Activated CD8-positive, alpha-beta memory T cell treated with anti-CD3 and anti-CD28 coated beads for 4 hours (primary cell): ENCODE measurements at places on chromosomes 7 and 10.

- no peak for DNase-seq
Measured at GRCh38 chr10:31873724-31874123, 54.9 kb downstream of the ARHGAP12 start.

DNA sequence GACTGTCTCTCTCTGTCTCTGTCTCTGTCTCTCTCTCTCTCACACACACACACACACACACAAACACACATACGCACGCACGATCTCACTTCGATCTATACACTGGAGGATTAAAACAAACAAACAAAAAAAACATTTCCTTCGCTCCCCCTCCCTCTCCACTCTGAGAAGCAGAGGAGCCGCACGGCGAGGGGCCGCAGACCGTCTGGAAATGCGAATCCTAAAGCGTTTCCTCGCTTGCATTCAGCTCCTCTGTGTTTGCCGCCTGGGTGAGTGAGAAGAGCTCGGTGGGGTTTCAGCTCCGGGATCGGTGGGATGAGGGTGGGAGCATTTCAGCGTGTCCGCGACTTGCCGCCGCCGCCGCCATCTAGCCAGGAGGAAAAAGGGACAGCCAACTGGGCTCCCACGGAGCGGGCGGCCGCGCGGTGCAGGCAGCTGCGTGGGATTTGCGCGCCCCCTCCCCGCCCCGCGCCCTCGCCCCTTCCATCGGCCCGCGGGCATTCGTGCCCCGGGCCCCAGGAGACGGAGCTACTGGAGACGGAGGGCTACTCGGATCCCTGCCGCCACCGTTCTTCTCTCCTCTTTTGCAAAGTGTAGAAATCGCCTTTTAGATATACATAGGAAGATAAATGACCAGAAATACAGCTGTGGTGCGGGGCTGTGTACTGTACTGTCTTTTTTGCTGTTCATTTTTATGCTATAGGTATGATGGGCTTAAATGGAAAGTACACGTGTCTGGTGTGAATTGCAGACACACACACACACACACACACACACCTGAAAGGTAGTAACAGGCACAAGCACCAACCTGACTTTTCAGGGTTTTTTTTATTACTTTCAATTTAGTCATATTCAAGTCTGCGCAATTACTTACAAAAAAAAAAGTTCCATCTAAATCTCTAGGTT lies 581 bp downstream of the PTPRZ1 start:
- DNase-seq: no peak

DNA sequence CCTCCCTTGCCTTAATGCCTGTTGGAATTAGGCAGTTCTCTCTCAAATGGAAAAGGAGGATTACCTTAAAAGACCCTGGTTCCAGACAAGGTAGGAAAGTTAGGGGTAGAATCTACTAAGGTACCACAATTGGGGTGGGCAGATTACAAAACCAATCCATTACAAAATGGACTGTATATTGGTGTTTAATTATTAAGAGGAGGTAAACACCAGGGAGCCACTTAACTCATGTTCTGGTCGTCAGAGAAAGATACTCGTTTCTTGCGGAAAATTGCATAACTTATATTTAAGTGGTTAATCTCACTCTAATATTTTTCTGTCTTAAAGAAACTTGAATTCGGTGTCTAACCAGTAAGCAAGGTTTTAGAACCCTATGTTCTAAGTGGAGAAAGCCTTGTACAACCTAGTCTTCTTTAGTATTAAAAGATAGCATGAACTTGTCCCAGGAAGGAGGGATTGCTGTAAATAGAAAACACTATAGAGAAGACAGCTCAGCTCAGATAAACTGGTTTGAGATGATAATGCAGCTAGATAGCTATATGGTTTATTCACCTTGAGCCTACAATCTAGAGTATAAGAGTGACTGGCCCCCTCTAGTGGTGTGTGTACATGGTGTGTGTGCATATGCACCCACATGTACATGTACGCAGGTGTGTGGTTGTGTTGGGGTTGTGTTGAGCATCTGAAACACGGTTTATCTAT lies 58.0 kb upstream of the STRIP2 start:
- no peak for DNase-seq

DNA sequence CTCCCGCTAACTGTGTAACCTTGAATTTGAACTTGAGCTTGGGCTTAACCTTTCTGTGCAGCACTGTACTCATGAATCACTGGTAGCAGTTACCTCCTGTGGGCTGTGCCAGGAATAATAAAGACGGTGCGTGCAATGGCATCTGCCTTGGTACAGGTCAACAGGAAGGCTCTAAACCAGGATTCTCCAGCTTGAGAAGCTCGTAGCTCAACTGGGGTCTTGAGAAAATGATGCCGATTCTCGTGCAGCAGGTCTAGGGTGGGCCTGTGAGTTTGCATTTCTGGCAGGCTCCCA lies 112.5 kb upstream of the ANLN start:
- no peak for DNase-seq

- DNase-seq: no peak
Measured at GRCh38 chr10:24513155-24513554, 210.5 kb downstream of the ARHGAP21 start.

GRCh38 chr7:77580762-77581350 lies 43.8 kb downstream of the PTPN12 start:
- DNase-seq: no peak

- no peak for DNase-seq
Measured at GRCh38 chr7:11846361-11846955, 14.5 kb upstream of the THSD7A start.

- no peak for DNase-seq
Measured at GRCh38 chr7:33702514-33703054, 202.8 kb upstream of the BMPER start.

DNA sequence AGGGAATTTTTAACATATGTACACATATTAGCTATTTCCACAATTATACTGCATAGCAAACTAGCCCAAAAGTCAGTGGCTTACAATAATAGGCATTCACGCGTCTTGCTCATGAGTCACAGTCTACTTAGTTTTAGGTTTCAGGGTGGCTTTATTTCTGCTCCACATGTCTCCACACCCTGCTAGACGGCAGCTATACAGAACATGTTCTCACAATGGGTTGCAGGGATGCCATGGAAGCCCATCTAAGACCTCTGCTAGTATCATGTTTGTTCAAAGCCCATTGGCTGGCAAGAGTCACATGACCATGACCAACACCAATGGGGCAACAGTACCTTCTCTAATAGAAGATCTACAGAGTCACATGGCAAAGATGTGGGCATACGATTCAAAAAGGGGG lies 96.3 kb upstream of the NEBL start:
- no peak for DNase-seq

DNA sequence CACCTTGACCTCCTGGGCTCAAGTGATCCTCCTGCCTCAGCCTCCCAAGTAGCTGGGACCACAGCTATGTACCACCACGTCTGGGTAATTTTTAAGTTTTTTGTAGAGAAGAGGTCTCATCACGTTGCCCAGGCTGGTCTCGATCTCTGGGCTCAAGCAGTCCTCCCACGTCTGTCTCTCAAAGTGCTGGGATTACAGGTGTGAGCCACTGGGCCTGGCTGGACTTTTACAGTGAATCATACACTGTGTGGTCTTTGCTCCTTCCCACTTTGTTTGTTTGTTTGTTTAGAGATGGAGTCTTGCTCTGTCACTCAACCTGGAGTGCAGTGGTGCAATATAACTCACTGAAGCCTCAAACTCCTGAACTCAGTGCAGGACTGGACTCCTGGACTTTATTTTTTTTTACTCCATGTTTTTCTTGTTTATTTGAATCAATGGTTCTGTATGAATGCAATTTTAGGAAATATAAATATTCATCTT lies 12.5 kb downstream of the PPIA start:
- DNase-seq: no peak

- no peak for DNase-seq
Measured at GRCh38 chr10:96267234-96267705, 4.1 kb downstream of the BLNK start.

- DNase-seq: no peak
Measured at GRCh38 chr10:26854524-26854923, 6.2 kb downstream of the ABI1 start.

DNA sequence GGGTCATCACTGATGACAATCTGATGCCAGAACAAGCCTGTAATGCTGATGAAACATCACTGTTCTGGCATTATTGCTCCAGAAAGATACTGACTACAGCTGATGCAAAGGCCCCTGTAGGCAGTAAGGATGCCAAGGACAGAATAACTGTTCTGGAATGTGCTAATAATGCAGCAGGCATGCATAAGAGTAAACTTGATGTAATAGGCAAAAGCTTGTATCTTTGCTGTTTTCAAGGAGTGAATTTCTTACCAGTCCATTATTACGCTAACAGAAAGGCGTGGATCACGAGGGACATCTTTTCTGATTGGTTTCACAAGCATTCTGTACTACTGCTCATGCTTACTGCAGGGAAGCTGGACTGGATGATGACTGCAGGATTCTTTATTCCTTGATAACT lies 18.7 kb downstream of the LCOR start:
- no peak for DNase-seq

DNA sequence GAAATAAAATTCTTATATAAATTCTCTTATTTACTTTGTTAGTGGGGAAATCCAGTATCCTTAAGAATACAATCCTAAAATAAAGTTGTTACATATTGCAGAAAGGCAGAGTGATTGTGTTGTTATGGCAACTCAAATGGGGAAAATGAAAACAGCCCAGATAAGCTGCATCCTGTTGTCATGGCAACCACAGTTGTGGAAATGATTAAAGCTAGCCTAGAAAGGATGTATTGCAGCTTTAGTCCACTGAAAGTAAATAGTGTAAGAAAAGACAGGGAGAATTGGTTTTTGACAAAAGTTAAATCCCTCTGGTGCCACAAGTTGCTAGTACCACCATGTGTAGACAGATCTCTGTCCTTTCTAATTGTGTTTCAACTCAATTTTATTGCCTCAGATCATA lies 43.2 kb downstream of the BTRC start:
- DNase-seq: no peak

DNA sequence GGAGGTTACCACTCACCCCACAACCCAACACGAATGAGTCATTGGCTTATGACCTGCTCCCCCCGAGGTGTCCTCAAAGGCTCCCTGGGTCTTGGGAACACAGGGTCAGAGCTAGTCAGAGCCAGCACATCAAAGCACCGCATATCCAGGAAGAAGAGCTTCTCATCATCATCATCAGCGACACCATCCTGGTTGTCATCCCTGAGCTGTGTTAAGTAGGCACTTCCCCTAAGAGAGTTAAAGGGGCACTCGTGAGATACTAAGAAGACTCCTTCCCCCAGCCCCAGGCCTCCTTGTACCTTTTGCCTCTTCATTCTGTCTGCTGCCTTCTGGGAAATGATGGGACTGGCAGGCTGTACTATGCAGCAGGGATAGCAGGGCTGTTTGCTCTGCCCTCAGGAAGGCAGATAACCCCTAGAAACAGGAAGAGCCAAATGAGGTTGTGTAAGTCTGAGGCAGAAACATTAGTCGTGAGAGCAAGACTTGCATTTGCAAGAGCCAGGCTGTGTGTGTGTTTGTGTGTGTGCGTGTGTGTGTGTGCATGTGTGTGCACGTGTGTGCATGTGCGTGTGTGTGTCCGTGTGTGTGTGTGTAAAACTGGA lies 11.1 kb upstream of the CPA1 start:
- DNase-seq: no peak

GRCh38 chr10:52215745-52216361 lies 98.2 kb upstream of the DKK1 start:
- peak; percentile 2 for DNase-seq

- no peak for DNase-seq
Measured at GRCh38 chr10:129507216-129507889, 40.3 kb downstream of the MGMT start.

DNA sequence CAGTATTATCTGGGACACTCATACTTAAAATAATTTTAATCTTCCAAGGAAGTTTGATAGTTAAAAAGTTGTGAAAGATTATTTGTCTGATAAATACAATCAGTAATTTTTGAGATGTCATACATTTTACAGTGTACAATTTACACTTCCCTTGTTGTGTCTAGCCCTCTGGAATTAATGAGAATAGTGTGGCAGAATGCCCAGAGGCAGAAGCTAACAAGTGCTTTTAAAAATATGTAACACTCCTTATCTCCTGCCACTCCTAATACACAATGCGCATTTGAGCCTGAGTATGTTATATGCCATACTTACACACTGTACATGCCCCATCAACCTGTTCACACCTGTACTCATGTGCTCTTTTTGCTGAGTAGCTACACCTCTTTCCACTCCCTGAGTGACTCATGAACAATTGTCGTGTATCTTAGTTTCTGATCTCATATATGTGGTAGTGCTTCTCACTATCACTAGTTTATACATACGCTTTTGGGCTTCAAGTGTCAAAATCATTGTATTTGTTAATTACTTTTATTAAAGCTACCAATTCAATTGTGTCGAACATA lies 106.9 kb upstream of the GNAI1 start:
- DNase-seq: no peak

DNA sequence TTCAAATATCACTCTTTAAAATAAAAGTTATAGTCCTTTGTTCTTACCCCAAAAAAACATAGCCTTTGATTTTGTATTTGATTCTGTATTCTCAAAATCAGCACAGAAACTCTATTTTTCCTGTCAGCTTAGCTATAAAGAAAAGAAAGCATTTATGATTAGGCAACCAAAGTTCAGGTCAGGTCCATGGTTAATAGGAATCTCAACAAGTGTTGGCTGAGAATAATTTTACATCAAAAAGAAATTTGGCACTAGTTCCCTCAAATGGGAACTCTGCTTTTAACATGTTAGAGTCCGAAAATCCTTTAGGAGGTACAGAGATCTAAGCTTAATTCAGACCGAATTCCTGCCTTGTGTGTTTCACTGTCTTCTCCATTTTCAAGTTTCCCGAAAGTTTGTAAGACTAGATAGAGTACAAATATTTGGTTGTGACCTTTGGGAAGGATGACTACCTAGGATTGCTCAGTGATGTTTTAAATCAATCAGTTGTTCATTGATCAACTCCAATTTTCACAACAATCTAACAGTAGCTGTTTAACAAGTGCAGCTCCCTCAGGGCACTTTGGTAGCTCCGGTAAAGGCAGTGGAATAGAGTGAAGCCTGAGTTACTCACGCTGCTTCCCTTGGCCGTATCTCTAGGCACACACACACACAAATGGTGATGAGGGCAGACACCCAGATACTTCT lies 8.8 kb upstream of the ENO4 start:
- no peak for DNase-seq

GRCh38 chr7:155205368-155206317 lies 92.0 kb upstream of the INSIG1 start:
- DNase-seq: peak; percentile 89

GRCh38 chr7:39605087-39605486 lies 18.3 kb upstream of the RALA start:
- DNase-seq: no peak

- no peak for DNase-seq
Measured at GRCh38 chr7:111654343-111654742, 92.1 kb upstream of the IMMP2L start.
